ENCODE measurements at places on chromosomes 7 and 10.

DNA sequence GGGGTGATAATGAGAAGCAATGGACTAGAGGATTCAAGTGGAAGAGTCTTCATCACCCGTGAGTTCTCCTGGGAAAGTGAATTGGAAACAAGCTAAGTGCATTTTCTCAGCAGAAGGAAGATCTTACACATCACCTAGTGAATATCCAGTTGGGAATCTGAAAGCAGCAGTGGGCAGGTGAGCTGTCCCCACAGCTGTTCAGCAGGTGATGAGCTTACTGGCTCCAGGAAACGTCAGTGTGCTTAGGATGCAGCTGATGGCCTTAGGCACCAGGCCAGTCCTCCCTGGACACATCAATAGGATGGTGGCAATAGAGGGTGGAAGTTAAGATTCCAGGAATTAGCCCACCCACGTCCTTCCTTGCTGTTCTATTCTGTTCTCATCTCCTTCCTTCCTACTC lies 66.7 kb downstream of the NOD1 start:
- DNase-seq, result no peak

GRCh38 chr10:47195274-47195885 lies 104.6 kb upstream of the GDF10 start:
- DNase-seq, result no peak

GRCh38 chr7:144036302-144036885 lies 12.4 kb upstream of the OR2A5 start:
- no peak for DNase-seq

DNA sequence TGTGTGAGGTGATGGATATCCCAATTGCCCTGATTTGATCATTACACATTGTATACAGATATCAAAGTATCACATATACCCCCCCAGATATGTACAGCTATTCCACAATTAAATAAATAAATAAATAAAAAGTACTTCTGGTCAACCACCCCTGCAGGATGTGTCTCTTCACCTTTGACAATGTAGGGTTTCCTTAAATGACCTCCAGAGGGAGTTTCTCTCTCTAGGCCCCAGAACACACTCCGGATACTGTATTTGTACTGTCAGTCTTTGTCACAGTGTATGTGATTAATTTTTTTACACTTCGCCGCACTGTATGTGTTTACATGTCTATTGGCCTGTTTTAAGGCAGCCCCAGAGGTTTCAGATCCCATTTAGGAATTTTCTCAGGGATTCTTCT lies 123.6 kb downstream of the ADCYAP1R1 start:
- no peak for DNase-seq

- DNase-seq, result no peak
Measured at GRCh38 chr10:127300868-127301321, 104.5 kb upstream of the INSYN2A start.

- DNase-seq, result no peak
Measured at GRCh38 chr7:70193514-70193913, 595.2 kb downstream of the AUTS2 start.

DNA sequence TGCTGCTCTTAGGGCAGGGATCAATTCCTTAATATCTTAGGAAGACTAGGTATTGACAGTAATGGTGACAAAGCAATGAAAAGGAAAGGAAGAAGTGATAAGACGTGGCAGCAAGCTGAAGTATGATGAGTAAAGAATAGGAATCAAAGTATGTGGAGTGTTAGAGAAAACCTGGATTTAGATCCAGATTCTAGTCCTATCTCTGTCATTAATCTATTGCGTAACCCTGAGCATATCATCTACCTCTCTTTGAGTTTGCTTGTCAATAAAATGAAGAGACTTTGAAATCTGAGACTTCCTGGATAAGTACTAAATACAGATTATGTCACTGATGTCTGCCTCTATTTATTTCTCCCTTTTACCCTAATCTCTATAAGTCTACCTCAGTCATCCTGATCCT lies 89.2 kb downstream of the PTEN start:
- no peak for DNase-seq

GRCh38 chr7:50022991-50023390 lies 70.1 kb downstream of the ZPBP start:
- DNase-seq, result no peak

GRCh38 chr10:11505639-11506038 lies 105.8 kb downstream of the USP6NL start:
- DNase-seq, result no peak

DNA sequence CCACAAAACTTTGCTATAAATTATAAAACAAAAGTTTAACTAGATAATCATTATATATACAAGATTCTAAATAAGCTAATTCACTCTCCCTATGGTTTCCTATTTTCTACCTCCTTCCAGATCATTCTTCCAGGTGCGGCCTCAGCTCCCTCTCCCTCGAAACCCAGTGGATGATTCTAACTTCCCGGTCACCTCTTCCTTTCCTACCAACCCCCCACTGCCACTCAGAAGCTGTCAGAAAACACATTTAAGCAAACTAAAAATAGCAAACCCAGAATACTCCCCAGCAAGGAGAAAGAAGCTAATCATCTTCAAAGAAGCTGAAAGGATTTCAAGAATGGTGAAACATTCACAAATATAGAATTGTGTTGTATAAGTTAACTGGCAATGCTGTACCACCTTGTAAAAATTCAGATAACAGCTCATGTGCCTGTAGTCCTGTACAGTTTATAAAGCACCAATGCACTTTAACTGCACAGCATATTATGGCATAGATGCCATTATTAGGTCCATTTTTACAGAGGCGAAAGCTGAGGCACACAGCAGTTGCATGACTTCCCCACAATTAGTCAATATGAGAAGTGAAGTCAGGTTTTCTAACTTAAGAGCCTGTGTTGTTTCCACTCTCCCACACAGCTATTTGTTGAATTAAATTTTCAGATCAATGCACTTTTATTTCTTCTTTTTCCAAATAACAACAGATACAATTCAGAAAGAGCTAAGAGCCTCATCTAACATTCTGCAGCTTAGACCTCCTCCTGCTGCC lies 13.7 kb upstream of the DNTT start:
- DNase-seq, result no peak

DNA sequence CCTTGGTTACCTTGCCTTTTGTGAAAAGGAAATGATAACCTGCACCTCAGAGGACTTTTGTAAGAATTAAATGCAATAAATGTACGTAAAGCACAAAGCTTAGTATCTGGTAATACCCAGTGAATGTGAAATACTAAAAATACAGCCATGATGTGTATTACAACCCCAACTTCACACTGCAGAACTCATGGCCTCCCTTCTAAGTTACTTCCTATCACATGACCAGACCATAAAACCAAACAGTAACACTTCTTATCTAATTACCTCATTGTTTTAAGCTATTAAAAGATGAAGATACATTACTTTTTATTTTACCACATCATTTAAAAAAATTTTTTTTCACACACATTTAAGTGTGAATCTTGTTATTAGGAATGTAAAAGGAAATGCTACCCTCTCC lies 29.0 kb downstream of the VPS41 start:
- DNase-seq, result no peak

GRCh38 chr10:69831231-69831855 lies 29.6 kb downstream of the COL13A1 start:
- no peak for DNase-seq

DNA sequence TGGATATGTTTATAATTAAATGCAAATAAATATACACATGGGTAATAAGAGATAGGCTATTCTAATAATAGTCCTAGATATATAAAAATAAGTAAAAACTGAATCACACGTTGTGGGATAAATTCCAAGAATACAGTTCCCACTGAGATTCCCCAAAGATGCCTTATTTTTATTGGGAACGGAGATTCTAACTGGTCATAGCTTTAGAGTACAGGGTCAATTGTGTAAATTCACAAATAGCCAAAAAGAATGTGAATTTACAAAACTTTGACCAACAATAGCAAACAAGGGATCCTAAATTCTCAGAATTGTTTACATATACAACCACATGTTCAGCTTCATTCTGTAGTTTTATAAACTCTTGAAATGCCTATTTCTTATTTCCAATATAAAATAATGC lies 65.0 kb downstream of the VSTM4 start:
- no peak for DNase-seq

GRCh38 chr7:131000873-131001272 lies 266.9 kb upstream of the KLF14 start:
- no peak for DNase-seq

DNA sequence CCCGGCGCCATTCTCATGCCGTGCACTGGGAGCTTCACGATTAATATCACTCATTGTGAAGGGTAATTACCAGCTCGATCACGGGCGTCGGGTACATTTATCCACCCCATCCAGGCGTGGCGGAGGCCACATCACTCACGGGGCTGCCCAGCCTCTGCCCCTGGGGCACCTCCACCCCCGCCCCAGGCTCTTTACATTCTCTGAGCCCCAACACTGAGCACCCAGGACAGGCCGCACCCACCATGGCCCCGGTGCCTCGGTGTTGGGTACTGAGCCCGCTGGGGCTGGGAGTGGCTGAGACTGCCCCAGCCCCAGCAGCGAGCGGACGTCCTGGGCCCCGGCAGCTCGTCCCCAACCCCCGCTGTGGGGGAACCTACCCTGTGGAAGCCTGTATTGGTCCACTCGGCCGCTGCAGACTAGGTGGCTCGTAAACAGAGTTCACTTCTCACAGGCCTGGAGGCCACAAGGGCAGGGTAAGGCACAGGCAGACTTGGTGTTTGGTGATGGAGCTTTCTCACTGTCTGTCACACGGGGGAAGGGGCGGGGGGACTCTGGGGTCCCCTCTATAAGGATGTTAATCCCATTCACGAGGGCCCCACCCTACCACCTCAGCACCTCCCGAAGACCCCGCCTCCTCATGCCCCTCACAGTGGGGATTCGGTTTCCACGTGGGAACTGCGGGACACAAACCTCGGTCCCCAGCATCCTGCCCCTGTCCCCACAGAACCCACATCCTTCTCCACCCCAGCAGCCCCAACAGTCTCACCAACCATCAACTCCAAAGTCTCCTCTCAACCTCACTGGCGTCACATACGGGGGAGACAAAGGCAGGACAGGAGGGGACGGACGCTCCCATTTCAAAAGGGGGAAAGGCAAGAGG lies 184.1 kb downstream of the ELFN1 start:
- DNase-seq, result no peak

DNA sequence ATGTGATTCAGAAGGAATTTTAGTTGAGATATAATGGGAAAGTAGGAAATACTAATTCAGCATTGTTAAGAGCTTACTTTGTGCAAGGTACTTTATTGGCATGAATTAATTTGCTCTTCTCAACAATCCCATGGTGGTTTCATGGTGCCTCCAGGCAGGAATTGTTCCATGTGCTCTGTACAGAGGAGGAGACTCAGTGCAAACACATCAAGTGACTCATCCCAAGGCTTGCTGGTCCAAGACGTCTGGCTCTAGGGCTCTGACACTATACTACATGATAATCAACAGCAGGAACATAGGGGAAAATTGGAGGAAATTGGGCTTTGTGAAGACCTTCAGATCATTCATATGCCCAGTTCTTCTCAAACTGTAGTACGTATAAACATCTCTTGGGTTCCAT lies 66.5 kb upstream of the PRKG1 start:
- no peak for DNase-seq

- no peak for DNase-seq
Measured at GRCh38 chr7:10571759-10572158, 401.9 kb upstream of the PHF14 start.

- DNase-seq, result no peak
Measured at GRCh38 chr10:73881221-73881919, 7.0 kb upstream of the CAMK2G start.

GRCh38 chr10:64116707-64117106 lies 595.5 kb downstream of the REEP3 start:
- no peak for DNase-seq

DNA sequence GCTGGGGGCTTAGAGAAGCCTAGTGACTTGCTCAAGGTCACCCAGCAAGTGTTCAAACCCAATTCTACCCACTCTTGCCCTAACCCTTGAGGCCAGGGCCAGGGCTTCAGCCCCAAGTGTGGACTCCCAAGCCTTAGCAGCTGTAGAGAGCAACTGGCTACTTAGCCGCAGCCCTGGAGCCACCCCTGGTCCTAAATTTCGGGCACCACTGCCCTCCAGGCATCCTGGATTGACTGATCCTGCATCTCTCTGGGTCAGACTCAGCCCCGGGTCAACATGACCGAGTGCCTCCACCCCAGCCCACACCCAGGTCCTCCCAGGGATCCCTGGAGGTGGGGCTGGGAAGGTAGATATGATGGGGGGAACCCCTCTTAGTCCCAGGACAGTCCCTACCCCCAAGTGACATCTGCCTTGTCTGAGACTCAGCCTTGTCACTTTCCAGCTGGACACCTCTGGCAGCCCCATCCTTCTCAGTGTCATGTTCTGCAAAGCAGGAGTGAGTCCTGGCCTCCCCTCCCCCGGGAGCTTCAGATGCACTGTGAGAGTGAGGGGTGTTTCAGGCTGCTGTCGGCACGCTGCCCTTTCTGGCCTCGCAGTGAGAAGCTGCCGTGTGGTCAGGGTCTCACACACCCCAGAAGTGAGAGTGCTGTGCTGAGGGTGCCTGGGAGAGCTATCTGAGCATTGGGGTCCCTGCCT lies 89.8 kb downstream of the ZMIZ1 start:
- DNase-seq, result no peak

DNA sequence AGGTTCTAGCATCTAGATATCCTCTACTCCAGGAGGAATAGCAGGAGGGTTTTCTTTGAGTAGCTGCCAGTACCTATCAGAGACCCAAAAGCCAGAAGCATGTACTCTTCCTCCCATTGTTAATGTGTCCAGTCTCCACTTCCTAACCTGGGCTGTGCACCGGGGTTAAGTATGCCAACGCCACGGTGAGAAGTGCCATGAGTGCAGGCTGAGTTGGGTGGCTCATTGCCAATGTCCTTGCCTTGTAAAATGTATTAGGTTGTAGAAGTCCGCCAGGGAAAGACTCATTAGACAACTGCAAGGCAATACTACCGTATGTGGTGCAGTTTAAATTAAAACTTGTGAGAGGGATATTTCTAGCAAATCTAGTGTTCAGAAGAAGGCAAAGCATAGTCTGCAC lies 55.0 kb upstream of the PRR15 start:
- DNase-seq, result no peak

DNA sequence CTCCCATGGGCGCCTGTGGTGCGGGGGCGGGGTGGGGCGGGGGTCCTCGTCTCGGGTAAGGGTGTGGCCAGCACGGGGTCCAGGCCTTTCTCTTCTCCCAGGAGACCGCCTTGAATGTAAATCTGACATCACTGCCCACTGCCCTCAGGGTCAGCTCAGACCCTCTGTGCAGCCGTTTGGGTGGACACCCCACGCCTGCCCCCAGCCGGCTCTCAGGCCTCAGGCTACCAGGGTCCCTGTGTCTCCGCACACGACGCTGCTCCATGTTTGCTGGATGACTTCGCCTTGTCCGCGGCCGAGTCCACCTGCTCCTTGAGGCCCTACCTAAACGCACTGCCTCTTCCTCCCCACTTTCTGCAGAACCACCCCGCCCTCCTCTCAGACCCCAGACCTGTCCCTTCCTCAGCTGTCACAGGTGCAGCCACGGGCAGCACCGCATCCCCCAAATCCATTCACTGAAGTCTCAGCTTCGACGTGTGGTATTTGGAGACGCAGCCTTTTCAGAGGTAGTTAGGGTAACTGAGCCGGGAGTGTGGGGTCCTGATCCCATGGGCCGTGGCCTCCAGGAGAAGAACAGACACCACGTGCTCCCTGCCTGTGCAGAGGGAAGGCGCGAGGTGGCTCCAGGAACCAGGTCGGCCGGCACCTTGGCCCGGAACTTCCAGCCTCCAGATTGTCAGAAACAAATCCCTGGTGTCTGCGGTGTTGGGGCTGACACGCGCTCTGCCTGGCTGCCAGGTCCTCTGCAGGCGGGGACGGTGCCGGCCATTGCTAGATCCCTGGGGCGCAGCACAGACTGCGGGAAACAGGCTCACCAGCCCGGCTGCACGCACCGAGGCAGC lies 97.4 kb upstream of the DIP2C start:
- DNase-seq, result no peak
